T-cell (primary cell): ENCODE measurements at places on chromosomes 11 and 22.

GRCh38 chr11:95086836-95087570, 2.6 kb upstream of the ENDOD1 start:
- H3K27me3 ChIP-seq, result no peaks in the 10 kb centered on the region
- peaks cover 5% of the 10 kb centered on the region for H3K4me1 ChIP-seq
- H3K27ac ChIP-seq, result no peak overlapping the region

DNA sequence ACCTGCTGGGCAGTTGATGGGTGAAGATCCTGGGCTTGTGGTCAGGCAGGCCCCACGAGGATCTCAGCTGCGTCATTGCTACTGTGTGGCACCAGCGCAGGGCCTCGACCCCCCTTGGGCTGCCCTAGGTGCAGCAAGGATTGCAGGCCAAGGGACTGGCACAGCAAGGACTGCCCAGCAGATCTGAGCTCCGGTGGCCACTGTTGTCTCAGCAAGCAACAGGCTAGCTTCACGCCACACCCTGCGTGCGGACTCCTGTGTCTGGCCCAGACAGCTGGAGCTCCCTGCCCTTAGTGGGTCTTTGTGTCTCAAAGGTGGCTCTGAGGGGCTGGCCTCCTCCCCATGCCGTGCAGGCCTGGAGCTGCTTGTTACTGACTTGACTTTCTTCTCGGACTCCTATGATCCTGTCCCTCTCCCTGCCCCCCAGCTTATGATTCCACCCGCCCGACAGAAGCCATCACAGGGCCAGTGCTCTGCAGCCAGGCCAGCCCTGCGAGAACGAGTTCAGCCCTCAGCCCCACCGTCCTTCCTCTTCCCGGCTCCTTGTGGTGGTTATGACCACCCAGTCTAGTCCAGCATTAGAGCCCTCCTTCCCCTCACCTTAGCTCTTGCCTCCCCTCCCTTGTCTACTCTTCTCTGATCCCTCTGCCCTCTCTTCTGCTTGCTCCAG, 295.6 kb downstream of the TBC1D22A start:
- H3K4me3 ChIP-seq, result no peak overlapping the region
- H3K4me1 ChIP-seq, result no peaks in the 10 kb centered on the region
- no peak for DNase-seq
- no peak overlapping the region for H3K27ac ChIP-seq

DNA sequence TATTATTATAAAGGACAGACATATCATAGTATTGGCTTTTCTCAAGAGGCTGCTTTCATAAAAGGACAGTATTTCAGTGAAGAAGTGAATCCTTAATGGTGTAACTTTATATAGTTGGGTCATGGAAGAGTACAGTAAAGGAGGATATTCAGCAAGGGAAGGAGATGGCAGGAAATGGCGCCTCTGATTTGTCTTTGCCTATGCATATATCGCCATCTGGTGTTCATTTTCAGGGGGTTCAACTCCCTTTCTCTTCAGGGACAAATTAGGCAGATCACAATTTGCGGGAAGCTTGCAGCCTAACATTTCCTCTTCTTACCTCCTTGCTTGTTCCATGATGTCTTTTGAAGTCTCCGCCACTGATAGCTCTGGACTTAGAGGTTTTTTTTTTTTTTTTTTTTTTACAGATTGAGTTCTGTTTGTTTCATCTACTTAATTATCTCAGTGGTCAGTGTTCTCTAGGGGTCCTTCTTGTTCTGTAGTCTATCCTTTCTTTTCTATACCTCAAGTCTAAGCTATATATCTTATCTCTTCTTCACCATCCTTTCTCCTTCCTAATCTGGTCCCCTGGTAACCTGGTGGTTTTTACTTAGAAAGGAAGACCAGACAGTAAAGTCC, 21.8 kb upstream of the RRM1 start:
- H3K4me1 ChIP-seq, result peaks cover 17% of the 10 kb centered on the region
- H3K27me3 ChIP-seq, result no peaks in the 10 kb centered on the region
- peak; percentile 24 for DNase-seq
- H3K4me3 ChIP-seq, result no peak overlapping the region

DNA sequence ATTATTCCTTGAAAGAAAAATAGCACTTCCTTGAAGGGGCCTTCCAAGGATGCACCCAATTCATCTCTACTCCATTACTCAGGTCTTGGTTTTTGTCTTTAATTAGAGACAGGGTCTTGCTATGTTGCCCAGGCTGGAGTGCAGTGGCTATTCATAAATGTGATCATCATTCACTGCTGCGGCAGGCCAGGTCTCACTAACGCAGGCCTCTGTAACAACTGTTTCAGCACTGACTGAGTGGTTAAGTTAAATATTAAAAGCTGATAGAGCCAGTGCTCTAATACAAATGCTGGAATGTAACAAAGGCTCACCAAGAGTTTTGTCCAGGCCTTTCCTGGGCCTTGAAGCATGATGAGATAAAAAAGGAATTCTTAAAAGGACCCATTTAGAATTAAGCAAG, 61.4 kb upstream of the GNAZ start:
- H3K36me3 ChIP-seq, result no peaks in the 10 kb centered on the region
- peaks cover 14% of the 10 kb centered on the region for H3K4me1 ChIP-seq
- peaks cover 10% of the 10 kb centered on the region for H3K27me3 ChIP-seq
- no peak overlapping the region for H3K27ac ChIP-seq
- no peak overlapping the region for H3K4me3 ChIP-seq

- no peaks in the 10 kb centered on the region for H3K36me3 ChIP-seq
- no peak overlapping the region for H3K27ac ChIP-seq
- no peak overlapping the region for H3K4me3 ChIP-seq
- no peaks in the 10 kb centered on the region for H3K4me1 ChIP-seq
- H3K27me3 ChIP-seq, result no peaks in the 10 kb centered on the region
- no peak for DNase-seq
Measured at GRCh38 chr11:125452125-125452470, 44.0 kb downstream of the FEZ1 start.

- peaks cover 24% of the 10 kb centered on the region for H3K4me1 ChIP-seq
- DNase-seq, result no peak
- no peak overlapping the region for H3K4me3 ChIP-seq
- H3K27ac ChIP-seq, result no peak overlapping the region
- H3K36me3 ChIP-seq, result peaks cover 50% of the 10 kb centered on the region
- no peaks in the 10 kb centered on the region for H3K27me3 ChIP-seq
Measured at GRCh38 chr22:50210378-50211139, 9.7 kb downstream of the SELENOO start.

GRCh38 chr11:46554213-46555147, 39.3 kb downstream of the AMBRA1 start:
- H3K36me3 ChIP-seq, result peaks cover 3% of the 10 kb centered on the region
- peaks cover 23% of the 10 kb centered on the region for H3K4me1 ChIP-seq
- DNase-seq, result no peak
- no peaks in the 10 kb centered on the region for H3K27me3 ChIP-seq
- no peak overlapping the region for H3K4me3 ChIP-seq

DNA sequence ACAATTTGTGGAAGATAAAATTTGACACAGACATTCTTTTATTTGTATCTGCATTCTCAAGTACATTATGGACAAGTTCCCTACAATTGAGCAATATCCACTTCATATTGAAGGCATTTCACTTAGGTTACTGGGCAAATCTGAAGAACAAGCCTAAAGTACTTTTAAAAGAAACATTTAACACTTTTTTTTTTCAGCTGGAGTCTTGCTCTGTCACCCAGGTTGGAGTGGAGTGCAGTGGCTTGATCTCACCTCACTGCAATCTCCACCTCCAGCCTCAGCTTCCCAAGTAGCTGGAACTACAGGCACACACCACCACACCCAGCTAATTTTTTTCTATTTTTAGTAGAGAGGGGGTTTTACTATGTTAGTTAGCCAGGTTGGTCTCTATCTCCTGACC, 70.2 kb downstream of the OR4C45 start:
- no peak overlapping the region for H3K4me3 ChIP-seq
- no peaks in the 10 kb centered on the region for H3K27me3 ChIP-seq
- H3K4me1 ChIP-seq, result no peaks in the 10 kb centered on the region

DNA sequence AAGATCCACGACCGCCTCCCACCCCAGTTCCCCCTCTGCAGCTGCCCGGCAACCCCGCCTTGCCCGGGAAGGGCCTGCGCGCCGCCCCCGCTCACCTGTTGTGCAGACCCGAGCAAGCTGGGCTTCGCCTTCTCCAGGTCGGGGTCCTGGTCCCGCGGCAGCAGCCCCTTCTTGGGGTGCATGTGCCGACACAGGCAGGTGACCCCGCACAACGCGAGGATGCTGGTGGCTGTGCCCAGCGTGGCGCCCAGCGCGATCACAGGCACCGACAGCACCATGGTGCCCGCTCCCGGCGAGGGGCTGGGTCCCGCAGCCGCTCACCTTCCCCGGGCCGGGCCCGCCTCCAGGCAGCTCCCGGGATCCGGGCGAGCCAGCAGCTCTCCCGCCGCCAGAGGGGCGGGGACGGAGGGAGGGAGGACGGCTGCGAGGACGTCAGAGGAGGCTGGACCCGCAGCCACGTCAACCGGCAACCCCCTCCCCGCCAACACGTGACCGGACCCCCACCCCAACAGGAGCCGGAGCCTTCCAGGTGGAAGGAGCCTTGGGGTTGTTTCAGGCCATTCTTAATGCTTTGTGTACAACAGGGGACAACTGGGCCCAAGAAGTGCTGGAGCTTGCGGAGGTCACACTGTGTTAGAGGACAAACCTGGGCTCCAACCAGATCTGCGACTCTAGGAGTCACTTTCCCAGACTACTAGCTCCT, at the start of gene SYT13:
SYT13 (minus strand) TSS at position 412 of the 703 bp plus-strand sequence; CDS start at position 278, 134 bp downstream.
- no peak for DNase-seq
- no peak within 1 kb of the TSS for H3K4me3 ChIP-seq

DNA sequence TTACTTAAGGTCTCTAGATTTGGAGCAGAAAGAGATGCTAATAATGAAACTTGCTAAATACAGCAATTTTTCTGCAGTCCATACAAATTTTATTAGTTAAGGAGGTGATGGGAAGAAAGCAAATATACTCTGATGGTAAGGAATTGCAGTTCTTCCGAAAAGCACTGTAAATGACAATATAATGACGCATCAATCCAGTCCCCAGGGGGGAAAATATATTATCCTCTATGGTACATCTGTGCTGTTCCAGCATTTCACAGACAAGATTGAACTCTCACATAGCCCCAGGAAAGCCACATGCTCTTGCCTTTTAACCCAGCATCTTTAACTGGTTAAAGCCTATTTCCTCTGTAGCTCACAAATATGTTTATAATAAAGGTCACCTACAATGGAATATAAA, 416.6 kb upstream of the CCDC90B start:
- no peaks in the 10 kb centered on the region for H3K36me3 ChIP-seq
- DNase-seq, result no peak
- H3K27ac ChIP-seq, result no peak overlapping the region
- H3K4me3 ChIP-seq, result no peak overlapping the region
- H3K4me1 ChIP-seq, result no peaks in the 10 kb centered on the region
- no peaks in the 10 kb centered on the region for H3K27me3 ChIP-seq
